ENCODE measurements at places on chromosomes 6 and 20. TPM values are rescaled to one million over a fixed set of nuclear protein-coding genes. Genes with fewer than 3 reads are reported as not detected.

DNA sequence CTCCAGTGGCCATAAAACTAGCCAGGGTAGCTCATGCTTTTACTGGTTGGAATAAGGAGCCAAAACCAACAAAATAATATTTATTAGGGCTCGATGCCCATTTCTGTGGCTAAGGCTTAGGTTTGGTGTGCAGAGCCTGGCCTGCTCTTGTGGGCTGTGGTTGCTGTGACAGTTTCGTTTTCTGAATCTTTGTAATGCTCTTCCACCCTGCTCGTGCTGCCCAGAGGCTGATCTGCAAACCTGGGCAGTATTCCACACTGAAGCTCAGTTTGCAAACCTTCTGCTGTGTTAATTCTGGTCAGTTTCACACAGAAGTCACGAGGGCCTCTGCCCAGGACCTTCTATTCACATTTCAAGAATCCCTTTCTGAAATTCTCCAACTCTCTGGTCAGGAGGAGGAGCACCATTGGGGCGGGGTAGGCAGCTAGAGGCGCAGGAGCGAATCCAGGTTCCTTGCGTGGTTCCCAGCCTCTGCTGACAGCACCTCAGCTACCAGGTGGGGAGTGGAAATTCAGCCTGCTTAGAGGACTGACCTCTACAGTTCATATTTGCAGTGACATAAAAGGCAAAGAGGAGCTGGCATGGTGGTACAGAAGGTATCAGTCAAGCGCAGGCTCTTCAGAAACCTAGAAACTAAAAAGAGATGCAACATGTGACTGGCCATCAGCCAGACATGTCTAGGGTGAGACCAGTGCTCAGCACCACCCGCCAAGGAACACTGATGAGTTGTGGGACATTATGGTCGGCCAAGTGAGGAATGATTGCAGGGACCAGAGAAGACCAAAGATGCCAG lies 14.3 kb upstream of the C20orf144 start:
- peaks cover 15% of the 10 kb centered on the region for H3K4me1 ChIP-seq
- H3K27ac ChIP-seq: peak overlapping the region; percentile 23
- no peak overlapping the region for H3K4me3 ChIP-seq

DNA sequence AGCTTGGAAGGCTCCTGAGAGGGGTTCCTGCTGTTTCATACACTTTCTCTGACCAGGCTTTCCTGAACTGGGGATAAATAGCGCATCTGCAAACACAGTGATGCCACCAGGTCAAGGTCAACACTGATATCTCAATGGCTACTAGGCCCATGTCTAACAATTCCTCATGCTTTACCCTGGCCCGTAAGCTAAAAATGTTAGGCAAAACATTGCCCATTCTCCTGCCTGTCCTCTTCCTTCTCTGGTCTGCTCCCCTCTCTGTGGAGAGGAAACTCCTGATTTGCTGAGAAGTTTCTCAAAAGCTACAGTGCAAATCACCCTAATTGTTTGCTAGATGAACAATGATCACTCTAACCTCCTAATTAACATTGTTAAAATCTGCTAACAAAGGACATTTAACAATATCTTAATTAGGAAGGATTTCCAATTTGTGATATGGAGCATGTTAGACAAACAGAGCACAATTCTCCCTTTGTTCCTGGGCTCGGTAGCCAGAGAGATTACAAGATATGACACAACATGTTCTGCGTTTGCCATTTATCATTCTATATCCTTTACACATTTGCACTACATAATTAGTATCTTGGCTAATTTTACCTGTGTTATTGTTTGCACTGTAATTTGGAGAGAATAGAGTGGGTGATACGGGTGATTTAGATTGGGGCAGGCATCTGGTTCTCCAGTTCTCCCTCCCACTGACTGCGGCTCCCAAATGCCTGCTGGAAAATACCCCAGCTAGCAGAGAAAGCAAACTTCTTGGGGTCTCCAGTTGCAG lies 266.8 kb downstream of the CD83 start:
- H3K4me1 ChIP-seq: peaks cover 56% of the 10 kb centered on the region
- H3K27me3 ChIP-seq: no peaks in the 10 kb centered on the region
- H3K27ac ChIP-seq: no peak overlapping the region
- DNase-seq: no peak

GRCh38 chr6:33173535-33174180 lies 18.6 kb downstream of the COL11A2 start:
- no peak overlapping the region for H3K4me3 ChIP-seq
- no peak for DNase-seq
- H3K4me1 ChIP-seq: no peaks in the 10 kb centered on the region
- no peaks in the 10 kb centered on the region for H3K27me3 ChIP-seq
- H3K36me3 ChIP-seq: no peaks in the 10 kb centered on the region

DNA sequence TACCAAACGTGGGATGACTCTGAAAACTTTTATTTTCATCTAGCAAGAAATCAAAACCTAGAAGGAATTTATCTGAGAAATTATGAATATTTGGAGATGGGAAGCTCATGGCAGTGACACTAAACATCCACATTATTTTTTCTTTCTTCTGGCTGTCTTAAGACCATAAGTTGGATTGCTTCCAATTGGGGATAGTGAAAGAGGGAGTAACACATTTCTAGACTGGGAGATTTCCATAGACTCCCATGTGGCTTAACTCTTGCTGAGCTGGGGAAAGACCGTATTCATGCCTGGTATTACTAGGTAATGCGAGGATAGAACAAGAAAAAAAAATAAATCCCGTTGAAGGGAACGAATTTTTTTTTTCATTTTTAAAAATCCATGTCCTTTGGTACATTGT lies 120.0 kb downstream of the UTRN start:
- peaks cover 9% of the 10 kb centered on the region for H3K4me1 ChIP-seq
- no peaks in the 10 kb centered on the region for H3K27me3 ChIP-seq

DNA sequence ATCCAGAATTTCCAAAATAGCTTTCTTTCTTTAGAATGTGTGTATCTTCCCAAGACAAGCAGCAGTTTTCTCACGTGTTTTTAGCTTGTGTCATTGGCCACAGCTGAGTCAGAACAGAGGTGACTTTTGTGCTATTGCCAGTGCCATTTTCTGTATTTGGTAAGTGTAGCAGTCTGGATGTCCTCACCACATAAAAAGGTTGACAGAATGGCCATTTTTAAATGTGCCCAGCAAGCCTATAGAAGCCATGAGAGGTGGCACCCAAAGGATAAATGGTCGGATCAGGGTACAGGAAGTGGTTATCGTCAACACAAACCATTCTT lies 269.5 kb upstream of the HSF2 start:
- peak; percentile 21 for DNase-seq
- no peaks in the 10 kb centered on the region for H3K27me3 ChIP-seq
- no peak overlapping the region for H3K4me3 ChIP-seq
- peaks cover 7% of the 10 kb centered on the region for H3K4me1 ChIP-seq

DNA sequence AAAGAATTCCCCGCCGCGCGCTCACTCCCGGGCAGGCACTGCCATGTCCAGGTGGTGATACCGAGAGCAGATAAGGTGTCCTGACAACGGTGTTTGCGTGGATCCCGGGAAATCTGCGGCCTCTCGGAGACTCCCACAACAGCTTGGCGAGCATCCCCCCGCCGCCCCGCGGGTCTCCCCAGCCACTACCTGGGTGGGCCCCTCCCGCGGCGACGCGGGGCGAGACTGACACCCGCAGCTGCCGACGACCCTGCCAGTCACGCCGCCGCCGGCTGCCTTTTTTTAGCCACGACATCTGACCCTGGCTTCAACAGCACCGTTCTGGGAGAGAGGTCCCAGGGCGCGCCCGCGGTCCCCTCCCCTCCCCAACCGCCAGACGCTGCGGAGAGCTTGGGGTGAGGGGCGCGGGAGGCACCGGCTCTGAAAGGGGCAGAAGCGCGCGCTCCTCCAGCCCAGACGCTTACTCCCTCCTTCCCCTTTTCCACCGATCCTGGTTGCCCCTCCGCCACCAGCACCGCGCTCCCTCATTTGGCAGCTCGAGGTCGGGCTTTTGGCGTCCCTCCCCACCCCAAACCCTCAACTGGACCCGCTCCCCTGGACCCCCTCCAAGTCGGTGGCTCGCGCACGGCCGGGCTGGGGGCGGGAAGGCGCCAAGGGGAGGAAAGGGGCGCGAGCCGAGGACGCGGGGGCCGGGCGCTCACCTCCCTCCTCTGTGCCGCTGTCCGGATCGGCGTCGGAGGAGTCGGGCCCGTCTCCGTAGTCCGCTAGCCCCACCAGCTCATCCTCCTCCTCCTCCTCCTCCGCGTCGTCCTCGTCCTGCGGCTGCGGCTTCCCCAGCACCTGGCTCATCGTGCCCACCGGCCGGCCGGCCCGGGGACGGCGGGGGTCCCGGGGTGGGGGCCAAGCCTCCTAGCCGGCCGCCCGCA lies 665 bp downstream of the RRAGD start:
- H3K4me1 ChIP-seq: peaks cover 17% of the 10 kb centered on the region
- no peaks in the 10 kb centered on the region for H3K36me3 ChIP-seq
- H3K27me3 ChIP-seq: peaks cover 56% of the 10 kb centered on the region

- no peak overlapping the region for H3K4me3 ChIP-seq
- DNase-seq: no peak
- H3K36me3 ChIP-seq: no peaks in the 10 kb centered on the region
These were observed 245.7 kb downstream of the EPM2A start for GRCh38 chr6:145489583-145489982.

DNA sequence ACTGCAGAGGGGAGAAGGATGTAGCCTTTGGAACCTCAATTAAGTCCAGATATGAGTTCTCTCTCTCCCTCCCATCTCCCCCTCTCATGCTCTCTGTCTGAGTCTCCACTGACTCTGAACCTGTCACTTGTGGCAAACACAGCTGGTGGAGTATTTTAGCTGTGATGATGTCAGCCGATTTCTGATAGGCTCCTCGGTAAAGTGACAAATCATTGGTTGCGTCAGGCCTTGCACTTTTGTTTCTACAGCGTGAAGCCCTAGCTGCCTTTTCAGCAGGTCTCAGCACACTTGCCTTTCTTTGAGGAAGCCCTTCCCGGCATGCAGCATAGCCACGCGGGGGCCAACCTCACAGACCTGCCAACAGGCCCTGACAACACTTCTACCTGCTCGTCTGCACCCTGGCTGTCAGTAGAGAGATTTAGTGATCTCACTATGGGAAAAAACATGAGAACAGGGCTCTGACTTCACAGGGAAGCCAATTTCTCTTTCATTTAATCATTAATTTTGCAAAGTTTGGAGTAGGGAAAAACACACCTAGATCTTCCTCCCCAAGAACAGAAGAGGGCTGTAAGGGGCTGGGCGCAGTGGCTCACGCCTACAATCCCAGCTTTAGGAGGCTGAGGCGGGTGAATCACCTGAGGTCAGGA lies 84.4 kb downstream of the GMPR start:
- peak overlapping the region; percentile 37 for H3K4me3 ChIP-seq
- peaks cover 40% of the 10 kb centered on the region for H3K36me3 ChIP-seq
- no peaks in the 10 kb centered on the region for H3K27me3 ChIP-seq
- peak overlapping the region; percentile 94 for H3K27ac ChIP-seq

DNA sequence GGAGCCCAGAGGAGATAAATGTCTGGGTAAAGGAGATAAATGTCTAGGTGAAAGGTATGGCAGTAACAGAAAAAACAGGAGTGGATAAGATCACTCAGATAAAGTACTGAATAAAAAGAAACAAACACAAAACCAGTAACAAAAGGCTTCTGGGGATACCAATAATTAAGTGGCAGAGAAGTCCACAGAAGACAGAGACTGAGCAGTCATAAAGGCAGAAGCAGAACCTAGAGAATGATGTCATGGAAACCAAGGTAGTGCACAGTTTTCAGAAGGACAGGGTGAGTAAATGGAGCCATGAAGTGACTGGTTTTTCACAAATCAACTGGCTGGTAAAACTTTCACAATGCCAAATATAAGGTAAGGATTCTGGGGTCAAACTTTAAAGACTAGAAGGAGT lies 80.9 kb upstream of the PLN start:
- no peaks in the 10 kb centered on the region for H3K27me3 ChIP-seq
- no peak overlapping the region for H3K27ac ChIP-seq
- H3K4me1 ChIP-seq: no peaks in the 10 kb centered on the region
- H3K4me3 ChIP-seq: no peak overlapping the region
- no peak for DNase-seq

DNA sequence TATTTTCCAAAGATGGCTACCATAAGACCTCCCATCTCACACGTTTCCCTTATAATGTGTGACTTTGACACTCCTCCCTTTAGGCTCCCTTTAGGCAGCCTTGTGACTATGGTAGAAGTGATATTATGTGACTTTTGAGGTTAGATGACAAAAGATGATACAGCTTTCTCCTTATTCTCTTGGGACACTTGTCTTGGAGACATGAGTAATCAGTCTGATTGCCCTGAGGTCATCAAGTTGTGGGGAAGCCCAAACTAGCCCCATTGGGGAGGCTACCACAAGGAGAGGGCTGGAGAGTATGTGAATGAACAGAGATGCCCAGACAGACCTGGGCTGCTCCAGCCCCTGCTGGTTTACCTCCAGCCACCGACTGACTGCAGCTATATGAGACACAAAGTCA lies 10.6 kb upstream of the DLK2 start:
- H3K4me3 ChIP-seq: no peak overlapping the region
- no peak for DNase-seq
- H3K4me1 ChIP-seq: no peaks in the 10 kb centered on the region
- peaks cover 37% of the 10 kb centered on the region for H3K27me3 ChIP-seq
- no peak overlapping the region for H3K27ac ChIP-seq
- H3K36me3 ChIP-seq: no peaks in the 10 kb centered on the region

DNA sequence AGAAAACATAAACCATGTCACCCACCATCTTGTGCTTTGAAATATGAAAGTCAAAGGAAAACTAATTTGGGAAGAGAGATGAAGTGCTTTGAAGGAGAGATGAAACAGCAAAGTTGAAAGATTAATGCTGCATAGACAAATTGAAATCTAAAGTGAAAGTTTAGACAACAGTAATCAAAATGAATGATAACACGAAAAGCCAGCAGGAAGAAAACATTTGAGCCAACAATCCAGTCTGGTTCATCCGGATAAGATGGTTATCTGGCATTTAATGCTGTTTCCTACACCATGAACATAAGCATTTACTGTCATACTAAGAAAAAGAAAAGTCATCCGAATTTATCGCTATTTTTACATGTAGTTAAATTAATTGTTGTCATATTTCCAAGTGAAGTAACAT lies 595 bp downstream of the HAO1 start:
- DNase-seq: no peak
- H3K4me3 ChIP-seq: no peak overlapping the region
- no peaks in the 10 kb centered on the region for H3K36me3 ChIP-seq
- H3K27me3 ChIP-seq: no peaks in the 10 kb centered on the region
- H3K4me1 ChIP-seq: no peaks in the 10 kb centered on the region

- no peaks in the 10 kb centered on the region for H3K36me3 ChIP-seq
- H3K27ac ChIP-seq: no peak overlapping the region
- H3K4me3 ChIP-seq: no peak overlapping the region
- H3K4me1 ChIP-seq: no peaks in the 10 kb centered on the region
- DNase-seq: no peak
These were observed 740.8 kb downstream of the PHF3 start for GRCh38 chr6:64376394-64376793.

DNA sequence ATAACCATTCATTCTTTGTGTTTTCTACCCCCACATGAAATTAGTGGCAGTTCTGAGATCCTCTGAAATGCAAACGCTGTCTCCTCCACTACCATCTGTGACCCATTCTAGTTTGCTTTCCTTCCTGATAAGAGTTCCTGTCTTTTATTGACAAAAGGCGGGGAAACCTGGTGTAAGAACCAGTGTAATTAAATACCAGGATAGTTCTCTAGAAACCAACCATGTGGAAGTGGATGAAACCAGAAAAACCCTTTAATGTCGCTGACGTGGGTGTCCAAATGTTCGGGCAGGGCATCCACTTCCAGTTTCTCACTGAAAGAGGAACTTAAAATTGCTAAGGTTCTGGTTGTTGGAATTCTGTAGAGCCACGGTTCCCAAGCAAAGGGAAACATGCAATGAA lies 79.1 kb downstream of the TNFRSF21 start:
- H3K36me3 ChIP-seq: no peaks in the 10 kb centered on the region
- H3K27me3 ChIP-seq: no peaks in the 10 kb centered on the region
- DNase-seq: no peak

The KIAA0408 gene
- total RNA-seq: 3.1 TPM

The TTBK1 gene
- total RNA-seq: not detected

The EPHA7 gene
- not detected for total RNA-seq

The HRH3 gene
- not detected for total RNA-seq

The THBS2 gene
- not detected for total RNA-seq

The RAD21L1 gene
- total RNA-seq: not detected

The MARCKS gene
- 0.05 TPM for total RNA-seq
